ENCODE measurements at places on chromosomes 5 and 9. TPM values are rescaled to one million over a fixed set of nuclear protein-coding genes. Genes with fewer than 3 reads are reported as not detected.
A peak's percentile ranks its signal among the peaks of the same experiment; 100 is the strongest.

Gene GPR150
- 0.13 TPM for total RNA-seq

Gene EMB
- 55.1 TPM for total RNA-seq

Gene TAF11L7
- not detected for total RNA-seq

Gene GPR151
- 5.1 TPM for total RNA-seq

Gene CCDC192
- not detected for total RNA-seq

Gene BTNL8
- not detected for total RNA-seq

Gene TXN
- total RNA-seq, result 292 TPM

DNA sequence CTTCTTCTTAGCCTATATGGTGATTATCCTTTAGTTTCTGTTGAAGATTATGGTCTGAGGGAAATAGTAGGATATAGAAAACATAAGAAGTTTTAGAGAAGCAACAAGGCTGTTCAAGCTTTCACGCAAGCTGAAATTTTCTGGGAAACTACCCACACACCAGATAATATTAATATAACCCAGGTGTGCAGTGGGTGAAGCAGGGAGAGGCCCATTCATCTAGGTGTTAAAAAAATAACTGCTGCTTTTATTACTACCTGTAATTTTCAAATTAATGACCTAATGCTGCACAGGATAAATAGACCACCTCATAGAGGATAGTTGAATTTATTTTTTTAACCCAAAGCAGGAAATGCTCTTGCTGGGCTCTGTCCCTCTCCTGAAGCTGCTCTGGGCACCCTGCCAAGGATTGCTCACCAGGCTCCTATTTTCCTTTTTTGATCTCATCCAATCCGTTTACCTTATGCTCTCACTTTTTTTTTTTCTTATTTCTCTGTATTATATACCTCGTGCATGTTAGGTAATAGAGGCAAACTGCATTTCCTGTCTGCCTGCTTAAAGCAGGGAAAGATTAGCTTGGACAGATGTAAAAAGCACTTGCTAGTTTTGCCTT lies 124.3 kb upstream of the SLC12A2 start:
- DNase-seq, result no peak

DNA sequence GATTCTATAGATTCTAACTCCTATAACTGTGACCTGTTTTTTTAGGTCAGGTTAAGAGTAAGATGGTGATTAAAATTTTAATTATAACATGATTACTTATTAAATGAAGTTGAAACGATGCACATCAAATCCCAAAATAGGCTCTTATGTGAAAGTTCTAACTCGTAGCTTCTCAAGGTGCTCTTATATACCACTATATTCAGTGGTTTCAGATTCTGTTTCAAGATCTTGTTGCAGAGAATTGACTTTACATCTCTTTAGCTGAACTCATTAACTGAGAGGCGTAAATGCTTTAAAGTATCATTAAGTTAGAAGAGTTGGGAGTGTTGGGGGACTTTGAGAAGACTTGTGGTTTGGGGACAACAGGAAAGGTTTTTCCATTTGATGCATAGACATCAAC lies 1399.8 kb downstream of the PTPRD start:
- no peak for DNase-seq

DNA sequence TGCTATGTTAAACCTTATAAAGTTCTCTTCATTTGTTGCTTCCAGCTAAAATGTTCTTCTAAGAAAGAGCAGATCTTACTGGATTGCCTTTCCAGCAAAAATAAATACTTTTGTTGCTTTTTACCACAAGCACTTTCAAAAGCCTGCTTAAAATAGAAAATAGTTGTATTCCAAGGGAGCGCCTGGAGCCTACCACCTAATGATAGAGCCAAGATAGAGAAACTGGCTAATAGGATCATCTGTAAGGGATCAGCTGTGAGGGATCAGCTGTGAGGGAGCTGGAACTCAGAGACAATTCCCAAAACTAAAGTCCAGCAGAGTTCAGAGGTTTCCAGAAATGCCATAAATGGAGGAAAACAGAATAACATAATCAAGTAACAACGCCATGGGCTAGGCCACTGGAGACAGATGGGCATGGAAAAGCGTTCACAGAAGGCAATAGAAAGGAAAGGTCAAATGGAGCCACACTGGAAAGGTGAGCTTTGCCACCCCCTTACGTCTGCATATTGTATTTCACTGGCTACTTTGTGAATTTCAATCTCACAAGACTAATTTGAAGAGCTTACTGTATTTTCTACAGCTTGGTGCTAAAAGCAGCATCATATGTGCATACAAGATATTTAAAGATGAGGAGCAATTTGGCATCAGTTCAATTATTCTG lies 140.6 kb upstream of the TLE4 start:
- DNase-seq, result no peak

- no peak for DNase-seq
Observed at GRCh38 chr5:56155992-56156584, 77.0 kb downstream of the ANKRD55 start.

GRCh38 chr5:115231598-115231997 lies 31.1 kb downstream of the PGGT1B start:
- no peak for DNase-seq

- peak; percentile 62 for DNase-seq
Observed at GRCh38 chr5:54571462-54571861, 53.9 kb downstream of the SNX18 start.

- no peak for DNase-seq
Observed at GRCh38 chr5:4447657-4448056, 692.5 kb upstream of the ADAMTS16 start.

GRCh38 chr9:6355728-6356127 lies 27.6 kb downstream of the TPD52L3 start:
- DNase-seq, result no peak

- no peak for DNase-seq
Observed at GRCh38 chr5:14491015-14491915, 90.3 kb upstream of the OTULINL start.

GRCh38 chr5:98144710-98145109 lies 628.8 kb upstream of the RGMB start:
- DNase-seq, result no peak

GRCh38 chr5:133460172-133460758 lies 152.1 kb downstream of the FSTL4 start:
- DNase-seq, result peak; percentile 89

DNA sequence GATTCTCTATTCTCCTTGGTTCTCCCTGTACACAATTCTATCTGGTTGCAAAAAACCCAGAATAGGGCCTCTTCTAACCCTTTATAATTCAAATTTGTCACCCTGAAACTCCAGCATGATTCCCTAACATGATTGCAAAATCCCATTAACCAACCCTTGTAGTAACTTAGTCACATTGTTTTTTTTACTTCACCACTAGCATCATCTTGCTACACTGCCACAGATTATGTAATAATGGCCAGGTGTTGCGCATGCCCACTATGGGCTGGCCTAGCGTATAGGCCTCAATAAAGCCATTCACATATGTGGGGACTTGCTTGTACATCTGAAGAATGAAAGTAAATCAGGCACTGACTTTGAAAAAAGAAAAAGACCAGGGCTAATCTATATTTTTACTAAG lies 25.7 kb downstream of the FAM170A start:
- DNase-seq, result no peak

DNA sequence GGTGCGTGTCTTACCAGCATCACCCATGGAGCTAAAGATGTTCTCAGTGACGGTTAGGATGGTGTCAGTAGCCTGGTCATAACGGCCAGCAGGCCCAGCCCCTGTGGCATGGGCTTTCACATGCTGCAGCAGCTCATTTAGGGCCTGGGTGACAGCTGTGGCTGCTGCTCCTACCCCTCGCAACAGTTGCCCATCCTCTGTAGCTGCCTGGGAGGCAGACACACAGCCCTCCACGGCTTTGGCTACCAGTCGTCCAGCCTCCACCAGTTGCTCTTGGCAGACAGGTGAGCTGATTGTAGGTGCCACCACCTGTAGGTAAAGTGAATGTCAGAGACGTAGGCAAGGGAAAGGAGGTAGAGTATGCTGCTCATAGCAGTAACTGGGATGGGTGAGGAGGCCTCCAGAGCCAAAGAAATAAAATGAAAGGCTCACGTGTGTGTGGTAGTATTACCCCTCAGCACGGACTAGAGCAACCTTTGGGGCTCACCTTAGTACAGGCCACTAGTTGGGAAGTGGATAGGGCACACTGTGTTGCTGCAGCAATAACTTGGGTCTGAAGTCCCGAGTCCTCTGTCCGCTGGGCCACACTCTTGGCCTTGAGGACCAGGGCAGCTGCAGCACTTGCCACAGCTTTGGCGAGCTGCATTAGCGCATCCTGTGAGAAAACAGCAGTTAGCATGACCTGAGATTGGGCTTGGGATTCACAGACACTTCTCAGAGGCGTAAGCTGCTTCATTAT lies 14.7 kb downstream of the TLN1 start:
- no peak for DNase-seq
